Kidney tubule cell (primary cell): ENCODE measurements at places on chromosomes 7 and 10.

- peak; percentile 17 for DNase-seq
These were observed 117.3 kb downstream of the SVIL start for GRCh38 chr10:29517352-29517923.

- DNase-seq, result peak; percentile 51
These were observed 15.4 kb downstream of the CLCN1 start for GRCh38 chr7:143331179-143331801.

DNA sequence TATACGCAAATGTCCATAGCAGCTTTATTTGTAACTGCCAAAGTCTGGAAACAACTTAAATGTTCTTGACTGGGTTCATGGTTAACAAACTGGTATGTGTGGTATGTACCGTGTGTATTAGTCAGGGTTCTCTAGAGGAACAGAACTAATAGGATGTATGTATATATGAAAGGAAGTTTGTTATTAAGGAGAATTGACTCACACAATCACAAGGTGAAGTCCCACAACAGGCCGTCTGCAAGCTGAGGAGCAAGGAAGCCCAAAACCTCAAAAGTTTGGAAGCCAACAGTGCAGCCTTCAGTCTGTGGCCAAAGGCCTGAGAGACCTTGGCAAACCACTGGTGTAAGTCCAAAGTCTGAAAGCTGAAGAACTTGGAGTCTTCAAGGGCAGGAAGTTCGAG, 66.8 kb downstream of the TMEM168 start:
- peak; percentile 84 for DNase-seq

DNA sequence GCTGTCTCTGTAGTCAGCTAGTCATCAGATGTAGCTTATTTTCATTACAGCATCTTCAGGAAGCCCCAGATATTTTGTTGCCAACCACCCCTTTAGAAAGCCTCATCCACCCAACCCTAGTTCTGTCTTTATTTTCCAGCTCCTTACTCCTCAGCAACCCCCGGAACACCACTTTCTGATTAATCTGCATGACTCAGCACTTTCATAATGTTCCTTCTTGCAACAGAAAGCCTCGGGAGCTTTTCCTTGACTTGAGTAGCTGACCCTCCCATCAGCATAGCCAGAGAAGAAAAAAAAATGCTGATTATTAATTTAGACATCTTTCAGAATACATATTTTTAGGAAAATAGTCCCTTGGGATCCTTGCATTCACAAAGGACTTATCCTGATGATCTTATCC, 244.0 kb upstream of the CXCL12 start:
- peak; percentile 46 for DNase-seq

- DNase-seq, result no peak
These were observed 199.6 kb downstream of the HERPUD2 start for GRCh38 chr7:35495377-35495776.

- no peak for DNase-seq
These were observed 125.7 kb downstream of the GFRA1 start for GRCh38 chr10:116147147-116147905.

GRCh38 chr7:21910253-21910652, 35.4 kb downstream of the CDCA7L start:
- DNase-seq, result no peak

- no peak for DNase-seq
These were observed 30.5 kb downstream of the PPIF start for GRCh38 chr10:79377557-79378382.

- no peak for DNase-seq
These were observed 423.8 kb upstream of the MKI67 start for GRCh38 chr10:128550045-128550444.

GRCh38 chr7:100693312-100694097, 545 bp downstream of the GIGYF1 start:
- no peak for DNase-seq

GRCh38 chr10:69663369-69663947, 33.4 kb downstream of the FAM241B start:
- no peak for DNase-seq

- DNase-seq, result no peak
These were observed 218.8 kb downstream of the AUTS2 start for GRCh38 chr7:69817121-69817520.

- DNase-seq, result no peak
These were observed 6.4 kb upstream of the ACBD5 start for GRCh38 chr10:27247006-27247405.
